ENCODE measurements at places on chromosomes 11 and 22.

- no peak for DNase-seq
Observed at GRCh38 chr11:61513143-61513765, 4.7 kb downstream of the LRRC10B start.

DNA sequence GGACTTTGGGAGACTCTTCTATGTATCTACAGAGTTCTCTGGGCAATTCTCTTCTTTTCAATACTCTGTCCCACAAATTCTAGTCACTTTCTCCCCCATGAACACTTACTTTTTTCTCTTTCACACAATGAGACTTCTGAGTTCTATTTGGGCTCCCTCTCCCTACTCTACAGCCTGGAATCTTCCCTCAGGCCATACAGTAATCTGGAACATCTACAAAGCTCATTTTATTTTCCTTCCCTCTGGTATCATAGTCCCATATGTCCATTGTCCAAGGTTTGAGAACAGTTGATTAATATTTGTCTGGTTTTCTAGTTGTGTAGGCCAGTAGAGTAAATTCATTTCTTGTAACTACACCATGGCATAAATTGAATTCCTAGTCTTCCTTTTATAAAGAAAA lies 544.6 kb upstream of the RAG2 start:
- DNase-seq = no peak

DNA sequence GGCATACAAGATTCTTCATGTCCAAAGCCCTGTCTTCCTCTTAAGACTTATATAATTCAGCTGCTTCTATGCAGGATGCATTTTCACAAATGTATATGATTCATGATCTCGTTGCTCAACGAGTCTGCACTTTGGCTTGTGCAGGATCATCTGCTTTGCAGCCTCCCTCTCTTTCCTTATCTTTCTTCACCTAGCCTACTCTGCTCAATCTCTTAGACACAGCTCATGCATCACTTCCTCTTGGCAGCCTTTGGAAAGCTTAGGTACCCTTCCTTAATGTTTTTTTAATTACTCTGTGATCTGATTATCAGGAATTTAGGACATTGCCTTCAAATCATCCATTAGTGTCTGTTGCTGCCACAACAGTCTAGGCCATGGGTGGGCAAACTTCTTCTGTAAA lies 673.8 kb downstream of the NELL1 start:
- DNase-seq = no peak

DNA sequence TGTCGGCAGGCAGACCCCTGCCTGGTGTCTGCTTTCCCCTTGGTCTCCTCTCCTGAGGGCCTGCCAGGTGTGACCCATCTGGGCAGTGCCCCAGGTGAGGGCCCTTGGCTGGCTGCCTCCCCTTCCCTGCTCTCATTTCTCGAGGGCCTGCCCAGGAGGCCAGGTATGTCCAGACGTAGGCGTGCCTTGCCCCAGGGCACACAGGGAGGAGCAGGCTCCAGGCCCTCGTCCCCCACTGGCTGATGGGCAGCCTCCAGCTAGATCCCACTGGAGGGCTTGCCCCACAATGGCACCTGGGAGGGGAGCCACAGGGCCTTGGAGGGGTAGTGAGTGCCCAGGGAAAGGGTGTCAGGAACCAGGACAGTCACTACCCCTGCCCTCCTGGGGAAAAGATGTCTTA lies 95.9 kb downstream of the CACNA1I start:
- no peak for DNase-seq

DNA sequence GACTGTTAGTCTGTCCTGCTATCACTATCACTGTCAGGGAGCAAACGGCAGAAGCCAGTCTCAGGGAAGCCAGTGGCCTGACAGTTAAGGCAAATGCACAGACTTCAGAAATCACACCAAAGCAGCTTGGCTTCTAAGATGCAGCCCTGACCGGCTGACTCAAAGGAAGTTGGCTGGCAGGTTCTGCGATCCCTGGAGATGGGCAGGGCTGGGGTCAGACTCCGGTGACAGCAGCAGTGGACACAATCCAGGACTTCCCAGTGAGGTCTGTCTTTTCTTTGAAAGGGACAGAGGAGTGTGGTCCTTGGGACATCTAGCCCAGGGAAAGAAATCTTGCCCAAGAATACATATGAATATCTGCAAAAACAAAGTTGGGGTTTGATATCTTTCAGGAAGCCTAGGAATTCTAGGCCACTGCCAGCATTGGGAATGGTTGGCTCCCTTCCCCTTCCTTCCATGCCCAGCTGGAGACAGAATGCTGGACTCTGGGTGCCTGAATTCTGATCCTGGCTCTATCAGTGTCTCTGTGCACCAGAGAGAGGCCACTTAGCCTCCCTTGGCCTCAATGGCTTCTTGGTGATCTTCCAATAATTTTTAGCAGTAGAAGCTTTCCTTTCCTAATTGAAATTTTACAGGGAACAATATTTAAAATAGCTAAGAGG lies 108.9 kb downstream of the KIRREL3 start:
- DNase-seq = no peak

DNA sequence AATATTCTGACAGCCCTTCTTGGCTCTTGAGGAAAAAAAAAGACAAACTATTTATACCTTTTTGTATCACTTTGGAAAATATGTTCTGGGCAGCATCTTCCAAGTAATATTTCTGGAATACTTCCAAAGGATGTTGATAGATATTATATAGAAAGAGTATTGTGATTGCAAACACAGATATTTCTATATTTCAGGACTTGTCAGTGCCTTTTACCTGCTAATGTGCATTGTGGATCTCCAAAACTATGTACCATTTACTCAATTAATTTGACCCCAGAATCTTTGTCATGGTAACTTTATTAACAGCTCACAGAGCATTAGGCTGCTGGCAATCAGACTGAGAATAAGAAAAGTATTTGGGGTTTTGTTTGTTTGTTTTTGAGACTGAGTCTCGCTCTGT lies 16.7 kb upstream of the CCND1 start:
- no peak for DNase-seq

DNA sequence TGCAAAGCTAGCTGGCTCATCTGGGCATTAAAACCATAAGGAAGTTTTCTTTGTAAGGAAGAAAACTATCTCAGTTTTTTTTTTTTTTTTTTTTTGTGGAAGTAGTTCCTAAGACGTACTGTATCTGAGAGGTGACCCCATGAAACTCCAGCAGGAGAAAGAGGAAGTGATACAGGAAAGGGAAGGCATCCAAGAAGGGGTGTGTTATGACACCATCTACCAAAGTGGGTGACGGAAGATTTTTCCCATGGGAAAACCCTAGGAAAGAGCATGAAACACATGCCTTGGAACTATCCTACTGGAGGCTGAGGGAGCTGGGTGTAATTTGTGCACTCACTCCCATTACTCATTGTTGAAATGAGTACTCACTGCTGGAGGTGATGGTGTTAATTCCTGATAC lies 63.8 kb upstream of the ARHGAP20 start:
- DNase-seq = no peak

GRCh38 chr11:75563978-75564552 lies 2.0 kb downstream of the SERPINH1 start:
- no peak for DNase-seq

GRCh38 chr11:107740271-107740670 lies 28.4 kb upstream of the SLN start:
- no peak for DNase-seq

DNA sequence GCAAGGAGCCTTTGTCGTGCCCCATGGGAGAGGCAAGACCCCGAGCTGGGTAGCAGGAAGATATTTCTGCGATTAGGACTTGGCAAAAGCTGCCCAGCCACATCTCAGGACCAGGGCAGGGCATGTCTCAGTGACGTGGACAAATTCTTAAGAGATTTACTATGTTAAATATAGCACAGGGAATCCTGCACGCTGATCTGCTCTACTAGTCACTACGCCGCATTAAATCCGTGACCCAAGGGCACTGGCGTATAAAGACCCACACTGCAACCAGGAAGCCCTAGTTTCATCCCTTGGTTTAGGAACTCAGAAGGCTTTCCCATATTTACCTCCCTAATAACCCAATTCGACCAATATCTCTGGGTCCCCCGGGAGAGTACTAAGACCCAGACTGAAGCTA lies 35.1 kb downstream of the AP1B1 start:
- DNase-seq = no peak

GRCh38 chr11:10742460-10743208 lies 8.4 kb upstream of the CTR9 start:
- DNase-seq = no peak

GRCh38 chr11:119493712-119494111 lies 70.7 kb upstream of the THY1 start:
- peak; percentile 7 for DNase-seq

- no peak for DNase-seq
Observed at GRCh38 chr11:63826471-63827190, 12.3 kb upstream of the MARK2 start.

DNA sequence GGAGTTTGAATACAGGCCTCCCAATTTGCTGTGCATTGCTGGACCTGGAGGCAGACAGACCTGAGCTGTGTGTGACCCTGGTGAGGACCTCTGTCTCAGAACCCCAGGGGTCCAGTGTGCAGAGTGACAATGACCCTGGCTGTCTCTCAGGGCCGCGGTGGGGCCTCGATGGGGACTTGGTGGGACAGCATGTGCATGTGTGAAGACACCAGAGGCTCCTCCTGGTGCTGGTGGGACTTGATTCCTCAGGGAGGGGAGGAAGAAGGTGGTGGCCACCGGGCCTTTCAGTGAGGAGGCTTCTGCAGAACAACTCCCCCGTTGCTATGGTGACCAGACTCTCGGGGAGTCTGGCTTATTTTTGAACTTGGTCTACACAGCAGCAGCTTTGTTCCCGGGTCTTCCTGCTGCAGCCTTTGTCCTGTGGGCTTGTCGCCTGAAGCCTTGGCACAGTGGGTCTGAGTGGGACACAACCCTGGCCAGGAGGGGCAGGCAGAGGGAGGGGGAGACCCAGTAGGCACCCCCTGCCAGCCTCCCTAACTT lies 35.3 kb downstream of the MCM5 start:
- DNase-seq = no peak

- no peak for DNase-seq
Observed at GRCh38 chr11:111466615-111467014, 45.6 kb downstream of the BTG4 start.

DNA sequence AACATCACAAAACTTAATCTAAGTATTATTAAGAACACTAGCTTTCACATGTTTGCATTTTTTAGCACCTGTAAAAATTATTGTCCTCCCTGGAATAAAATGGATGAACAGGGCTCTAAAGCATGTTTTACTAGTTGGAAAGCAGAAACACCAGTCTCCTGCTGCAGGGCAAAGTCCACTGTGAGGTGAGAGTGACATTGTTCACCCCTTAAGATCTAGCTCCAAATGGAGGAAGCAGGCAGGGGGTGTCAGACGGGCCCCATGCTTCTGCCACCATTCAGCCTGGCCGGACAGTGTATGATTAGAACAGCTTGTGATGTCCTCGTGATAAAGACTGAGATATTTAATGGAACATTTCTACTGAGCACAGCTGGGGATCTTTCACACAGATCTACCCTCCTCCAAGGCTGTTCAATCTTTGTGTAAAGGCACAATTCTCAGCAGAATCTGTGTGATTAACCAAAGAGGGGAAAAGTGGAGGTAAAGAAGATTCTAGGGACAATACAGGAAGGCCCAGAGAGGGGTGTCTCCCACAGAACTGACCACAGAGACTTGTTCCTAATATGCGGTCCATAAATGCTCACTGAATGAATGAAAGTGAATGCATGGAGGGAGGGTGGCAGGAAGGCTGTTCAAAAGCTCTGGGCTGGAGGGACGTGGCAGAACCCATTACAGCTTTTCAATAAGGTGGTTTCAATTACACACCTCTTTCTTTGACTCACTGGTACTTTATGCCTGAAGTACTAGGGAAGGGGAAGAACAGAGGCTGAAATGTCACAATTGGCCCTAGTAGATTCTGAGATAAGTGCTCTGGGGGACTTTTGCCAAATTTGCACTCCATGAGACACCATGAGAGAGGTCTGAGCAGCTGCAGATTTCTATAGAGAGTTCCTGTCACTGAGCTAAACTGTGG lies 239.1 kb upstream of the ARHGAP20 start:
- no peak for DNase-seq
